ENCODE measurements at places on chromosomes 5 and 9. TPM values are rescaled to one million over a fixed set of nuclear protein-coding genes. Genes with fewer than 3 reads are reported as not detected.

CLTA gene
- total RNA-seq, result 295 TPM

PCDHB6 gene
- 0.09 TPM for total RNA-seq

PRRX2 gene
- total RNA-seq, result 23.2 TPM

SHISAL2B gene
- not detected for total RNA-seq

SHROOM1 gene
- total RNA-seq, result 2.6 TPM

C6 gene
- total RNA-seq, result 0.28 TPM

LAMC3 gene
- 0.28 TPM for total RNA-seq

ZBED3 gene
- total RNA-seq, result 0.28 TPM

GZMA gene
- total RNA-seq, result not detected

SCGB3A1 gene
- not detected for total RNA-seq

DDX41 gene
- 88.7 TPM for total RNA-seq

CCL21 gene
- not detected for total RNA-seq

PTGDS gene
- total RNA-seq, result 2.3 TPM

SAPCD2 gene
- total RNA-seq, result 0.43 TPM

SLC1A3 gene
- 1.1 TPM for total RNA-seq

CYLC2 gene
- total RNA-seq, result not detected

TMED9 gene
- total RNA-seq, result 192 TPM

TNFSF8 gene
- total RNA-seq, result not detected

C5orf58 gene
- total RNA-seq, result not detected

GCNT1 gene
- 30.0 TPM for total RNA-seq

BRINP1 gene
- 0.18 TPM for total RNA-seq

FBP1 gene
- not detected for total RNA-seq

PCDHGB5 gene
- total RNA-seq, result 15.9 TPM

LRRC19 gene
- not detected for total RNA-seq

PCDHB7 gene
- total RNA-seq, result 0.71 TPM

RANBP17 gene
- 2.1 TPM for total RNA-seq

CERT1 gene
- 30.6 TPM for total RNA-seq

PRRT1B gene
- not detected for total RNA-seq

HACD4 gene
- 6.9 TPM for total RNA-seq

CNOT8 gene
- 58.3 TPM for total RNA-seq

PAEP gene
- not detected for total RNA-seq

PCDHB14 gene
- 0.85 TPM for total RNA-seq

DBH gene
- not detected for total RNA-seq

IL9 gene
- not detected for total RNA-seq

FGF1 gene
- 0.92 TPM for total RNA-seq
